ENCODE measurements at places on chromosomes 12 and 14.

- H3K27ac ChIP-seq: no peak overlapping the region
- no peak overlapping the region for H3K4me3 ChIP-seq
- H3K4me1 ChIP-seq: no peaks in the 10 kb centered on the region
- H3K27me3 ChIP-seq: no peaks in the 10 kb centered on the region
- no peak for DNase-seq
Observed at GRCh38 chr12:126201981-126202537, 1136.8 kb downstream of the AACS start.

DNA sequence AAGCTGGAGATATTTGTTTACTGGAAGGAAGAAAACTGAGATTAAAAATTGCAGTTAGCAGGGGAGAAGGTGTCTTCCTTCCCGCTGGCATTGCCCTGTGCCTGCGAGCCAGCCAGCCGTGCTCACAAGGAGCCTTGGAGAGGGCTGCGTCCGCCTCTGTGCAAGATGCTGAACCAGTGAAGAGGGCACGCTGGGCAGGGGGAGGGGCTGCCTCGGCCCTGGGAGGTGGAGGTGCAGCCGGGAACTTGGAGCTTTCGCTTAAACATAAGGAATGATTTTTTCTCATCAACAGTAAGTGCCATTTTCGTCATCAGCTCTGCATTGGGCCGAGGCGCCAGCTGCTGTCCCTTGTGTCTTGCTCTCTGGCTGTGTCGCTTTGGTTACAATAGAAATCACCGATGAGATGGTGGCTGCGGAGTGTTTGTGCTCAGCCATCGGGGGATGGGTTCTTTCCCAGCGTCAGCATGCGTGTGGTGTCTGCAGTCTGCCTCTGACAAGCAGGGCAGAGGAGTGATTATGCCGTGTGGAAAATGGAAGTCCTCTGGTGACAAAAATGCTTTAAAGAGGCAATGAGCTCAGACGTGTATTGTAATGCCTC is 97.3 kb downstream of the ESR2 start:
- no peak overlapping the region for H3K27ac ChIP-seq
- H3K27me3 ChIP-seq: no peaks in the 10 kb centered on the region
- no peaks in the 10 kb centered on the region for H3K36me3 ChIP-seq
- peak overlapping the region; percentile 83 for H3K4me3 ChIP-seq
- peak; percentile 7 for DNase-seq

DNA sequence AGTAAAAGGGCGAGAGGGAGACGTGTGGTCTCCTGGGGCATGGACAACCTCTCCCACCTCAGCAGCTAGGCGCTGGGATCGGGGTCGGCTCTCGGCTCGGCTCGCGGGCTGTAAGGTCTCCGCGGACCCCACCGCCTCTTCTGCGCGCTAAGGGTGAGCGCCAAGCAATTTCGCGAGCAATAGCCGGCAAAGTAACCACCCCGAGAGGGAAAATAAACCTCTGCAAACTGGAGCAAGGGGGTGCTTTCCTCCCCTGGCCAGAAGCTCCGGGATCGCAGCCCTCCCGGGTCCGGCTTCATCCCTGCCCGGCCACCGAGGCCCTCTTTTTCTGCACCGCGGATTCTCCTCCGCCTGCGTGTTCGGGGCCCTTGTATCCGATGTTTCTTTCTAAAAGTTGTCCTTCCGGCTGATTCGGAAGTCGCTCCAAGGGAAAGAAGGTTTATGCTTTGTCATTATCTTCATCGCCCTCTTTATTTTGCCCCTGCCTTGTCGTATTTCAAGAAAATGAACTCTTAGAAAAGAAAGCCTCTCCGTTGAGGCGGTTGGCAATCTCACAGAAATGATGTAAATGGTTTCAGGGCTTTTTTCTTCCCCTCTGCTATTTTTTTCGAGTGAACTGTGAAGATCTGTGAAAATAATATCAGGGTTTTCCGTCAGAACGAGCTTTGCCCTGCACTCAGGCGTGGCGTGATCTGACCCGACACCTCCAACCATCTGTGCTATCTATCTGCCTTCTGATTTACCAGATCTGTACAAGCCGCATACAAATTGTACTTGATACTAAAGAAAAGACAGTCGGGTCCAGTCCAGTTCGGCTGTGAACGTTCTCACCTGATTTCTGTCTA is 1.7 kb upstream of the SIX6 start:
- DNase-seq: no peak
- peaks cover 88% of the 10 kb centered on the region for H3K27me3 ChIP-seq
- peak overlapping the region; percentile 31 for H3K4me3 ChIP-seq
- H3K4me1 ChIP-seq: peaks cover 15% of the 10 kb centered on the region
- H3K36me3 ChIP-seq: peaks cover 2% of the 10 kb centered on the region

DNA sequence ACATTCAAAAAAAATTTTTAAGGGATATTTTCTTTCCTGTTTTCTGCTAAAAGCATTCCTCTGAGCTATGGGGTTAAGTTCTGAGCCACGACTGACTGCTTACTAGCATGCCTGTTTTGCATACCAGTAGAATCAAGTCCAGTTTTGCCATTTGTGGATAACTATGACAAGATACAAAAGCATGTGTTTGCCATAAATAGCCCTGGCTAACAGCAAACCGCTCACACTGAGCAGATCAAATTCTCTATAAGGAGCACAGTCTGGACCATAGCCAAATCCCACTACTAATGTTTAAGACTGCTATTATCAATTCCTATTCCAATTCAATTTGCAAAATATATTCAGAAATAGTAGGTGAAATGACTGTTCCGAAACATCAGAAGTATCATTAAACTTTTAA is 3.2 kb downstream of the CFL2 start:
- H3K4me3 ChIP-seq: no peak overlapping the region
- no peaks in the 10 kb centered on the region for H3K27me3 ChIP-seq
- no peak for DNase-seq
- H3K4me1 ChIP-seq: peaks cover 19% of the 10 kb centered on the region

GRCh38 chr14:61838661-61839245 is 76.5 kb downstream of the SNAPC1 start:
- no peak overlapping the region for H3K4me3 ChIP-seq
- peaks cover 20% of the 10 kb centered on the region for H3K27me3 ChIP-seq
- DNase-seq: no peak
- H3K4me1 ChIP-seq: peaks cover 8% of the 10 kb centered on the region

DNA sequence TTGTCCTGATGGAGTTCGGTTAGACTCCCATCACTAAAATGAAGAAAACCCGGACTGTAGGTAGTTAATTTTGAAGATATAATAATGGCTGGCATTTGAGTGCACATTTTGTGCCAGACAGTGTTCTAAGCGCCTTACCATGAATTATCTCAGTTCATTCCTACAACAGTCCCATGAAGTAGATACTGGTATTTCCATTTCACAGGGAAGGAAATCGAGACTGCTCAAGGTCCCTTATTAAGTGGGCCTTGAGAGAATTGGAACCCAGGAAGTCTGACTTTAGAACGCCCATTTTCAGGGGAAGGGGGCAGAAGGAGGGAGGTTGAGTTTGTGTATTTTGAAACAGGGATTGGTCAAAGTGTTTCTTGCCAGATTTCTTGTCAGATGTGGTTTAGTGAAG is 855 bp downstream of the MNAT1 start:
- peaks cover 32% of the 10 kb centered on the region for H3K4me1 ChIP-seq
- peak overlapping the region; percentile 98 for H3K4me3 ChIP-seq
- peak overlapping the region; percentile 99 for H3K27ac ChIP-seq
- DNase-seq: no peak

DNA sequence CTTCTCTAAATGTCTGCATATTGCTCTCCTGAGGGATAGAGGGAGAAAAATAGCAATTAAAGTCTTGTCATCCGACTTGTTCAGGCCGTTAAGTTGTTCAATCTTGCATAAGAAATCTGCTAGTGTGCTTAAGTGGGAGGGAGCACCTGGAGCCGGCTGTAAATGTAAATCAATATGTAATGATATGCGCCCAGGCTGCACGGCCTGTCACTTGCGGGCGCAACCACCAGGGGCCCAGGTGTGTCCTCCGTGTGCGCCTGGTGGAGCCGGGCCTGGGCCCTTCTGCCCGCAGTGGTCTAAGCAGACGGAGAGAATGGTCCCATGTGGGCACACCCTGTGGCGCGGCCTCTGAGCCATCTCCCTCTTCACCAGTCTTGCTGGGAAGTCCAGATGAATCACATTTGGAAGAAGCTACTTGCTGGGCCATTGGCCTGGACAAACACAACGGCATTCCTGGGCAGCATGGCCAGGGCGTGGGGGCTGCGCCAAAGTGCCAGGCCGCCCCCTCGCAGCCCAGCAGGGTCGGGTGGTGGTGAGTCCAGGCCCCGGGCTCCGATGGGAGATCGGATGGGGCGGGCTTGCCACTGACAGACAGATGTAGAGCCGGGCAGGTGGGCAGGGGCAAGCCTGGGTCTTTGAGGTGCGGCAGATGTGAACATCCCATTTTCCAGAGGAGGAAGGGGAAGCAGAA is 193.3 kb upstream of the C14orf180 start:
- no peak overlapping the region for H3K27ac ChIP-seq
- H3K36me3 ChIP-seq: peaks cover under 1% of the 10 kb centered on the region
- no peaks in the 10 kb centered on the region for H3K27me3 ChIP-seq
- H3K4me1 ChIP-seq: peaks cover 13% of the 10 kb centered on the region
- DNase-seq: no peak
- H3K4me3 ChIP-seq: no peak overlapping the region

- peaks cover 16% of the 10 kb centered on the region for H3K4me1 ChIP-seq
- H3K4me3 ChIP-seq: no peak overlapping the region
- DNase-seq: no peak
- H3K36me3 ChIP-seq: no peaks in the 10 kb centered on the region
- peaks cover 18% of the 10 kb centered on the region for H3K27me3 ChIP-seq
- no peak overlapping the region for H3K27ac ChIP-seq
Observed at GRCh38 chr12:2332947-2333346, 280.2 kb downstream of the CACNA1C start.

DNA sequence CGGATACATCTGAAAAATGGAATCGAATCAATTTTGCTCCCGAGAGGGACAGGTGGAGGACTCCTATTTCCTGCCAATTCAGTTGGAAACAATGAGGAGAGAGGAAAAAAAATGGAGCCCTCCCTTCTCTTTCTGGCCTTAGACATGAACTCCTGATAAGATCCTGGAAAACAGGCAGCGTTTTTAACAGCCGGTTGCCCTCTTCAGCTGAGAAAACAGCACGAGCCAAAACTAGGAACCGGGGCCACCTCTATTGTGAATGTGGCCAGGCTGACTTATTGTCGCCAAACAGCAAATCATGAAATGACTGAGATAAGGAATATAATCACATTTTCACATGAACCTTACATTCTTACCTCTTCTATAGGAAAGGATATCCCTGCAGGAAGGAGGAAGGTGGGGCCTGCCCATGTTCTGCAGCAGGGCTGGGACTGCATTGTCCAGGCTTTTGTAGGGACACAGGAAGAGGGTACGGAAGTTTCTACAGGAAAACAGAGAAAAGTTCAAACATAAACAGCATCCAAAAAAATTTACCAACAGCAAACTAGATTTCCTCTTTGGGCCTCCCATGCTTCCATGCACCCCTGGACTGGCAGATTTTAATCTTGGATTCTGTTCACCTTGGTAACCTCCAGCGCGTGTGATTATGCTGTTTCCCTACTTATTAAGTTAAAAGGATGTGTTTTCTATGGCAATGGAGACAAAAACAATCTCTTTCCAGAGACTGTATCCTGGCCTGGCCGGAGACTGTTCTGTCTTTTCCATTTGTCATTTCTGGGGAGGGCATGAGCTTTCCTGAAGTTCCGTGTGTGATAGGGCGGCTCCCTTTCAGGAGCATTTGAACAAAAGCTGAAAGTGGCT is 29.0 kb upstream of the ELK3 start:
- no peaks in the 10 kb centered on the region for H3K36me3 ChIP-seq
- H3K27me3 ChIP-seq: no peaks in the 10 kb centered on the region

- H3K4me1 ChIP-seq: no peaks in the 10 kb centered on the region
- no peaks in the 10 kb centered on the region for H3K27me3 ChIP-seq
- H3K27ac ChIP-seq: no peak overlapping the region
- DNase-seq: no peak
- no peak overlapping the region for H3K4me3 ChIP-seq
Observed at GRCh38 chr14:54788701-54789100, 113.9 kb downstream of the GCH1 start.

GRCh38 chr12:13962699-13963098 is 18.7 kb downstream of the GRIN2B start:
- H3K27ac ChIP-seq: no peak overlapping the region
- no peaks in the 10 kb centered on the region for H3K36me3 ChIP-seq
- H3K27me3 ChIP-seq: peaks cover 36% of the 10 kb centered on the region
- H3K4me1 ChIP-seq: no peaks in the 10 kb centered on the region
- no peak for DNase-seq

DNA sequence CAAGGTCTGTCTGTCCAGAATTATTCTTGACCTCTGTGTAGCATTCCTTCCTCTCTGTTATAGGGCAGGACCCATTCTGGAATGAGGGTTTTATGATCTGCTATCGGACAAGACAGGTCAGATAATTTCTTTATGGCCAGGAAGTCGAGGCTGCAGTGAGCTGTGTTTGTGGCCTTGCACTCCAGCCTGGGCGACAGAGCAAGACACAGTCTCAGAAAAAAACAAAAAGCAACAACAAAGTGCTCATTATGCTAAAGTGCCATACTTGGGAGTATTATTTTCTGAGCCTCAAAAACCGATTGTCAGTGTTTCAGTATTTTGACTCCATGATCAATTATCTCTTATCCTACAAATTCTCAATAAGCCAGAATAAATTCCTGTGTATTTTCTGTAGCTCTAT is 4.1 kb downstream of the CIPC start:
- H3K4me1 ChIP-seq: peaks cover 31% of the 10 kb centered on the region
- no peak for DNase-seq
- H3K27ac ChIP-seq: no peak overlapping the region
- no peaks in the 10 kb centered on the region for H3K36me3 ChIP-seq

DNA sequence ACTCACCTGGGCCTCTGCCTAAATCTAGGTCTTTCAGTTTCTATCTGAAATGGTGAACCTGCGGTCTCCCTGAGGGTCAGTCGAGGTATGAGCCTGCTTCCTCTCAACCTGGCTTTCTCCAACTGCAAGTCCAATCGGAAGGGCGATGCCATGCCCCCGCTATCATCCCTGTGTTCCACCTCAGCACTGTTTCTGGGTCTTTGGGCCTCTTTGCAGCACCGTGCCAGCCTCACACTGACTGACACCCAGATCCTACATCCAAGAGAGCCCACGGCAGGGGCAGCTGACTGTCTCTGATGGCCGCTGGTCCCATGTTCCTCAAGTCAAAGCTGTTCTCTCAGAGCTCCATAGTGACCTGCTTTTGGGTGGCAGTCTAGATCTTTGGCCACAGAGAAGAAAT is 120.7 kb downstream of the PAPOLA start:
- H3K36me3 ChIP-seq: no peaks in the 10 kb centered on the region
- H3K4me1 ChIP-seq: no peaks in the 10 kb centered on the region
- H3K27ac ChIP-seq: no peak overlapping the region
- no peak for DNase-seq

- peaks cover 6% of the 10 kb centered on the region for H3K27me3 ChIP-seq
- peaks cover 77% of the 10 kb centered on the region for H3K4me1 ChIP-seq
- no peak for DNase-seq
- peaks cover 33% of the 10 kb centered on the region for H3K36me3 ChIP-seq
Observed at GRCh38 chr12:110284597-110284996, 3.5 kb downstream of the ATP2A2 start.
